ENCODE measurements at places on chromosomes 11 and 22.

GRCh38 chr11:78000193-78000592, 5.7 kb upstream of the INTS4 start:
- peak; percentile 84 for DNase-seq

GRCh38 chr11:47863189-47863897, 15.2 kb upstream of the NUP160 start:
- no peak for DNase-seq

DNA sequence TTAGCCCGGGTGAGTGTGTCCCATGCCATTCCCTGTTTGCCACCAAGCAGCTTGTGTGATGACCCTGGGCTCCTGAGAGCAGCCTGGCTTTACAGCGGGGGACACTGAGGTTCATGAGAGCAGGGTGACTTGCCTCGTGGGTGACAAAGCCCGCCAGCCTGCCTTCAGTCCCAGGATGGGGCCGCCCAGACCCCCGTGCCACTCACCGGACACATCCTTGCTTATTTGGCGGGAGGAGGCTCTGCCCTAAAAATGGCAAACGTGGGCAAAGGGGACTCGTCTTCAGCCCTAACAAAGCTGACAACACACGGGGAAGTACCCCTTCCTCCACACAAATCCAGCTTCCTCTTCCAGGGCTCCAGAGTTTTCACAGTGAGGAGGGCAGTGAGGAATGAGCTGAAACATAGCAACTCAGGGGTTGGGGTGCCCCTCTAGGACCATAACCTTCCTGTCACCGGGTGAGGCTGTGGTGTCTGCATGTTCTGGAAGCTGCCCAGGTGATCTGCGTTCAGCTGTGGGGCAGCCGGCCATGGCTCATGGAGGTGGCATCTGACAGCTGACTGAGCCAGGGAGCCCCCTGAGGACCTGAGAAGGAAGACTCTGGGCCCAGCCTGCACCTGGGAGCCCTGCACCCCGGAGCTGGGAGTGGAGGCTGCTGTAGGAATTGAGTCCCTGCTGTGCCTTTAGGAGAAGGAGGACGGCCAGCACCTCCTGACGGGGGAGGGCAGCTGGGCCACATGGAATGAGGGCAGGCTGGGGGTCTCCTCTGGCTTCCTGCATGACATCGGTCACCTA, 16.7 kb downstream of the RIBC2 start:
- DNase-seq, result no peak

GRCh38 chr11:69075421-69076128, 26.8 kb downstream of the TPCN2 start:
- DNase-seq, result no peak

GRCh38 chr11:100581318-100581717, 105.8 kb upstream of the ARHGAP42 start:
- DNase-seq, result no peak

- DNase-seq, result no peak
These were observed 59.3 kb downstream of the BDNF start for GRCh38 chr11:27640954-27641353.

GRCh38 chr11:58613228-58613627, 9.2 kb upstream of the CNTF start:
- no peak for DNase-seq

DNA sequence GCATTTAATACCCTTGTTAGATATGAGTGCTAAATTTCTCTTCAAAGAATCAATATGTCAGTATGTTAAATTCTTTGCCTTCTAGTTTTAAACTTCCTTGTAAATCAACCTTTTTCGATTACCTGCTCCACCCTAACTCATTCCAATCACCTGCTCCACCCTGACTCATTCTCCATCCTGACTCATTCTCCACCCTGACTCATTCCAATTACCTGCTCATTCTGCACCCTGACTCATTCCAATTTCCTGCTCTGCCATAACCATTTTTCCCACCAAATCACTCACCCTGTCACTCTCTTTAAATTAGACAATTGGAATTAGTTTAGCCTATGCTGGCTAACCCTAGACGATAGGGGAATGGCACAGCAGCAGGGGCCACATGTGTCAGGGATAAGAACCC, 519.5 kb upstream of the LRRC4C start:
- no peak for DNase-seq

GRCh38 chr11:11155962-11156815, 196.9 kb downstream of the CSNK2A3 start:
- DNase-seq, result no peak

DNA sequence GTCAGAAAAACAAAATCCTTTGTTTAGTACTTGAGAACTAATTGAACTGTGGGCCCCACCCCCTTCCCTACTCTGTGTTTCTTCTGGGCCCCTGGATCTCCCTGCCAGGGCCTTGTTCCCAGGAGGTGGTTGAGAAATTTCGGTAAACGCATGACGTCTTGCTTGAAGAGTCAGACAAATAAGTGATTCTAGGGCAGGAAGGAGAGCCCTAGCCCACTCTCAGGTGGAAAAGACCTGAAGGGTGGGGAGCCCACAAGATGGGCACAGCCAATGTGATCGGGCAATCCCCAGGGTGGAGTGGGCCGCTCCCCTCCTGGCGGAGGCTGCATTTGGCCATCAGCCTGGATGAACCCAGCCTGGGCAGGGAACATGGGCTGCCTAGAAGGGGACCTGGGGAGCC, 16.8 kb upstream of the P2RY2 start:
- no peak for DNase-seq

GRCh38 chr11:27717801-27718229, 17.6 kb upstream of the BDNF start:
- no peak for DNase-seq

DNA sequence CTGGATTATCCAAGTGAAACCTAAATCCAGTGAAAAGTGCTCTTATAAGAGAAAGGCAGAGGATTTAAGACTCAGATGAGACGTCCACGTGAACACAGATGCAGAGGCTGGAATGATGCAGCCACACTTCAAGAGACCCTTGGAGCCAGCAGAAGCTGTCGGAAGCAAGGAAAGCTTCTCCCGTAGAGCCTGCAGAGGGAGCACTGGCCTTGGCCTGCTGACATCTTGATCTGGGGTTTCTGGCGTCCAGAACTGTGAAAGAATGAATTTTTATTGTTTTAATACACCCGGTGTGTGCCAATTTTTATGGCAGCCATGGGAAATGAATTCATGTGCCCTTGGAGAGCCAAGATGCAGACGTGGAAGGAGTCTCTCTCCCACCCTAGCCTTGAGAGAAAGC, 407.0 kb upstream of the B3GAT1 start:
- no peak for DNase-seq

DNA sequence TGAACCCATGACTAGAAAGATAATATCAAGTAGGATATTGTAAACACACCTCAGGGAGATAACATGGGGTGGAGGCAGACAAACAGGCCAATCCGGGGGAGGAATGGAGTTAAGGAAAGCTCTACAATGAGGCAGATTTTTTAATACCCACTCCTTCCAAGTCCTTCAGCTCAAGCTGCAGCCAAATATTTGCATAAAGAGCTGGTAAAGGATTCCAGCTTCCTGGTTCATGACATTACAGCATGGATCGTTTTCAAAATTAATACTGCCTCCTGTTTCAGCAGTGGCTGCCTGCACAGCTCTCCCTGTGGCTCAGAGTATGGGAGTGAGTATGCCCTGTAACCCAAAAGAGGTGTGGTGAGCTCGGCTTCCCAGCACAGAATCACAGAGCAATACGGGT, 5.1 kb downstream of the POU2AF3 start:
- peak; percentile 80 for DNase-seq

GRCh38 chr11:96215110-96215782, 127.7 kb downstream of the MAML2 start:
- peak; percentile 21 for DNase-seq

DNA sequence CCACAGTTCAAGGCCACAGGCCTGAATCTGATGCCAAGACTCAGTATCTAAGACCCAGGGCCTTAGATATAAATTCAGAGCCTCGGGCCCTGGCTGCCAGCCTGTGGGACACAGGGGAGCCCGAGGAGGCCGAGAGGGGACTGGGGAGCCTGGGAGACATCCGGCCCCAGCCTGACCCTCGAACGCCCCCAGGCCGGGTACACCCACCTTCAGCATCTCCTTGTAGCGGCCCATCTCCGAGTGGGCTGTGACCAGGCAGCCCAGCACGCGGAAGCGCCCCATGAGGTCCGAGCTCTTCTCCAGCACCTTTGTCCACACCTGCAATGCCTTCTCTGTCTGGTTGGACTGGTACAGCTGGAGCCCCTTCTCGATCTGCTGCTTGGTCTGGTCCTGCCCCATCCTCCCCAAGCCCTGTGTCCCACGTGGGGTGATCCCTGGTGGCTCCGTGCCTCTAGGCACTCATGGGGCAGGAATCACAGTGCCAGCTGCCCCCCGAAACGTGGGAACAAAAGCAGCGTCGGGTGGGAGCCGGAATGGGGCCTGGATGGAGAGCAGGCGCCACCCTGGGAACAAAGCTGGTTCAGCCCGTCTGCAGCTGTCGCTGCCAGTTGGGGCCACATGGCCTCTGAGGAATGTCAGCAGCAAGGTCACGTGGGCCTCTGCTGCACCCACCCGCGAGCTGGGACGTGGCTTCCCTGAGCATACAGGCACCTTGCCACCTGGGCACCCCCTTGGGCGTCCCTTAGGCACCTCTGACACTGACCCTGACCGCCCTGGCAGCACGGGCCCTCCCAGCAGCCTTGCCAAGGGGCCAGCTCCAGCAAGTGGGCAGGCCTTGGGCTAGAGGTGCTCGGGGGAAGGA, at the start of gene RAPSN:
Gene RAPSN (minus strand): TSS at position 571 of the 862 bp plus-strand sequence. CDS start 172 bp downstream, at position 399.
- DNase-seq, result no peak

DNA sequence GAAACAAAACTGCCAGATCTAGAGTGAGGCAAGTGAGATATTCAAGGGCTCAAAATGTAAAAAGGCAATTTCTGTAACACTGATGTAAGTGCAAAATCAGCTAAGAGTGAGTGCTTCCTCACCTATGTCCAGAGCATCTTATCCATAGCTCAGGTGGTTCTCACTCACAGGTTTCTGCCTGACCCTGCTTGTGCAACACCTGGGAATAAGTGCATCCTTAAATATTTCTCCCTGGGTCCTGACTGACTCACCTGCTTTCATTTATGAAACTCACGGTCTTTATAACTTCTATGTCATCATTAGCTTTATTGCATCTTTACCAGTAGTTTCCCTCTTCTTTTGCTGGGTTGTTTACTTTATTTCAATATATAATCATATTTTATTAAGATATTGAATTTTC, 260.6 kb downstream of the CNTN5 start:
- DNase-seq, result no peak

DNA sequence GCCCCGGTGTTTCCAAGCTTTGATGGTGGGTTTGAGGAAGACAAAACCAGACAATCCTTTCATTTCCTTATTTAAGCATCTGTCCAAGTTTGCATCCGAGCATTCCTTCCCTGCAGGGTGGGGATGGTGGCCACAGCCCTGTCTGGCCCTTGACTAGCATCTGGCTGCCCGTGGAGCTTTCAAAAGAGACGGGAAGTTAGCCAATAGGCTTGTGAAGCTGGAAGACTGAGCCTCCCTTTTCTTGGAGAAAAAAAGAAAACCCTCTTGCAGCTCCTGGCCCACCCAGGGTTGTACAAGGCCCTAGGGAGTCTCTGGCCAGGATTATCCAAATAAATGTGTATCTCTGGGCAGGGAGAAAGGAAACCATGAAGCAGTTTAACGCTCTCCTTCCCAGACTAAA, 60.6 kb downstream of the MICAL2 start:
- no peak for DNase-seq

DNA sequence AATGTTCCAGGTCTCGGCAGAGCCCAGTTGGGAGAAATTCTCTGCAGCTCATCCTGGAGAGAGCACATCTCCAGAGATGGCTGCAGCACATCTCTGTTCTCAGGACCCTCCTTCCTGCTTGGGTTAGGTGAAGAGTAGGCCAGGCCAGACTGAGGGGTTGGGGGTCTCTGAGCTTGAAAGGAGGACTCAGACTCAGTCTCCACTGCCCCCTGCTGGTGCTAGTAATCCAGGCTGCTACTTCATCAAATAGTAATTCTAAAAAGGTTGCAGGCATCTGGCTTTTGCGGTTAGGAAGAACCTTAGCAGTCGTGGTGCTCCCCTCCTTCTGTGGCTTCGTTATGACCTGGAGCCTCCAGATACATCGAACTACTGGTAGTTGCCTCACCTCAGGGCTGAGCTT, 9.7 kb downstream of the TUB start:
- DNase-seq, result no peak

DNA sequence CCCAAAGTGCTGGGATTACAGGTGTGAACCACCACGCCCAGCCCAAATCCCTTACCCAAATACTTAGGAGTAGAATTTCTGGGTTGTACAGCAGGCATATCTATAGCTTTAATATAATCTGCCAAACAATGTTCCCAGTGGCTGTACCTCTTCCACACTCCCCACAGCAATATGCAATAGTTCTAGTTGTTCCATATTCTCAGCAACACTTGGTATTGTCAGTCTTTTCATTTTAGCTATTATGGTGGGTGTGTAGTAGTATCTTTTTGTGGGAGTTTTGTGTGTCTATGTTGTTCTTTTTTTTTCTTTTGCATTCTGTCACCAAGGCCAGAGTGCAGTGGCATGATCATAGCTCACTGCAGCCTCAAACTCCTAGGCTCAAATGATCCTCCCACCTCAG, 18.8 kb downstream of the SCGB1A1 start:
- DNase-seq, result no peak

- no peak for DNase-seq
These were observed 7.3 kb downstream of the SART1 start for GRCh38 chr11:65968600-65969482.

DNA sequence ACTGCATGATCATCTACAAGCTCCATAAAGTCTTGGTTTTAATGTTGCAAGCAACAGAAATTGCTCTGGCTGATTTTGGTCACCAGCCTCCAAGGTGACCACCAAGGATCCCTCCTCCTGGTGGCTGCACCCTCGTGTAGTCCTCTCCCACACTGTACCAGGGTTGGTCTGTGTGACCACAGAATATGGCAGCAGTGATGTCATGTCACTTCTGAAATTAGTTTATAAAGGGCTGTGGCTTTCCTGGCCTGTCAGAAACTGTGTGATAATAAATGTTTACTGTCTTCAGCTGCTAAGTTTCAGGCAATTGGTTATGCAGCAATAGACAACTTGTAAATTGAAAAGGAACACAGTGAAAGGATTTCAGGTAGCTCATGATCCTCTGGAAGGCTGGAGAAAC, 5.3 kb upstream of the PRDM11 start:
- no peak for DNase-seq

Data from NCI-H2081 (cell line).